ENCODE measurements at places on chromosomes 2 and 18.

DNA sequence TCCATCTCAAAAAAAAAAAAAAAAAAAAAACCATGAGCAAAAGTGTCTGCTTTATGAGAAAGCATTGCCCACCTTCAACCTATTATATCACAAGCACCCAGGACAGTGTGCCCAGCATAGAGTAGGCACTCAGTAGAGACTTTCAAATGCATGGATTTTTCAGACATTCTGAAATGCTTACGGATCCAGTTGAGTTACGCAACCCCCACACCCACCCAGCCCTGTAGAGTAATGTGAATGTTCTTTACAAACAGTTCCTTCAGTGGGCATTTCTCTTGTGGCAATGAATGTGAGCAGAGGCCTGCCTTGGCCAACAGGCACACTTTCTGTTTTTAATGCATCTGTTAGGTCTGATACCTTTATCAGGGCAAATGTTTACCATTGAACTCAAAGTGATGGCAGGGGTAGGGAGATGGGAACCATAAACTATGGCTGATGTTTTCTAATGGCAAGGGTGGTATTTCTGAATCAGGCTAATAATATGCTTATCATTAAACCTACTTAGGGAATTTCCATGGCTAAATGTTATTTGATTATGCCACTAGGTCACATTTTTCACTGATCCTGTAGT, 65.0 kb upstream of the RPL31 start:
- no peak for DNase-seq

DNA sequence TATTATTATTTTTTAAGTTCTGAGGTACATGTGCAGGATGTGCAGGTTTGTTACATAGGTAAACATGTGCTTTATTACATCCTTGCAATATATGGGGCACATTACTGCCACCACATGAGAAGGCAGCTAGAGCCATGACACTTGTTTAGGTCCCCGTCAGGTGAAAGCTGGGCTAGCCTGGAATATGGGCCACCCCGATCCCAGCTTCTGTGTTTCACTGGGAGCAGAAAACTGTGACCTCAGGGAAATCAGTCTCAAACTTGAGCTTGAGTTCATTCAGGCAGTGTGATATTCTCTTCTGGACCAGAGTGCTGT, 176.9 kb downstream of the PIK3C3 start:
- DNase-seq: no peak

DNA sequence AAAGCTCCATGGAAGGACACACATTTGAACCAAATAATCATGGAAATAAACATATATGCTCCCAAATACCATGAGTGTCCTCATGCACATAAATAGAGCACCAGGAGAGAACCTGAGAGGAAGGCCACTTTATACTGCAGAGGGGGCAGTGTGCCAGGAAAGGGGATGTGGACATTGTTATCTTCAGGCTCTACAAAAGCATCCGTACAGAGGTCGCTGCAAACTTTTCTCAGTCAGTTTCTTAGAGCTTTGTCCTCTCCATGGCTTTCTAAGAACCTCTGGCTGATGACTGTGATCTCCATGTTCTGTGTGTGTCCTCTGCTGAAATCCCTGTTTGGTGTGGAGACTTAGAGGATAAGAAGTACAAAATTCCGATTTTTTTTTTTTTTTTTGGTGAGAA, 515.7 kb downstream of the CNTNAP5 start:
- DNase-seq: no peak

DNA sequence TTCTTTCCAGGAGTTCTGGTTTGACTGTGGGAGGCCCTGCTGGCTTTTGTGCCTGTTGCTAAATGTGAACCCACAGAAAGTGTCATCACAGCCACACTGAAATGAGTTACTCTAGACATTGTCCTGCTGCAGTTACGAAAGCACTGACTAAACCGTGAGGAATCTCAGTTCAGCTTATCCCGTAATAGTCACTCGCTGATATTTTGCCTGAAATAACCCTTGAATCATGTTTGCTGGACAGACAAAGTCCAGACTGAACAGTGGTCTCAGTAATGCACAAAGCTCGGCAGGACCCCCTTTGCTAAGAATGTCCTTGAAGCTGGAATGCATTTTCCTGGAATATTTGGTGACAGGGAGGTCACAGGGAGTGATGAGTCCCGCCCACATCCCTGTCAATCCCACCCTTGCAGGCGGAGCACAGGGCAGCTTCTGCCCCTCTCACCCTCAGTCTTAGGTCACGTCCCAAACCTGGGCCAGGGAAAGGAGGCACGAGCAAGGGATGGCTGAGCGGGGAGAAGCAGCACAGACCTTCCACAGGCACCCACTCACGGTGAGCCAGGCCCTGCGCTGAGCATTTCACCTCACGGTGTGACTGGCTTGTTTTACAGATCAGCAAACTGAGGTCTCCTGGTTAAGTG, 53.4 kb downstream of the ADI1 start:
- DNase-seq: no peak

GRCh38 chr2:16319551-16320121, 346.0 kb downstream of the CYRIA start:
- DNase-seq: no peak
